ENCODE measurements at places on chromosomes 16 and 17.

DNA sequence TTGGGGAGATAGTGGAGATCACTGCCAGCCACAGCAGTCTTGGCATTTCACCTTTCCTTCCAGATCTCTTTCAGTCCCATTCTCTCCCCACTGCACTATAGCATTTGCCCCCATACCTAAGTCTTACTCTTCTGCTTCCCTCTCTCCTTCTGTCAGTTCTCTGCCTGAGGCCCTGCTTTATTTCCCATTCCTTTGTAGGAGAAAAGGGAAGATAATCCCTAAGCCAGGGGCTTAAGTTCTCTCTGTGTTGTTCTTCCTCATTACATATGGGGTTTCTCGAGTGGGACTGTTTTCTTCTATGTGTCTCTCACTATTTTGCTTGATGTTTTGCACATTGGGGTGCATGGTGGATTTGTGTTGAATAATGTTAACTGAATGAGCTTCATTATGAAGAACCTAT is 6.4 kb downstream of the KDM6B start:
- DNase-seq = no peak

- DNase-seq = peak; percentile 57
These were observed 24.9 kb downstream of the ACTG1 start for GRCh38 chr17:81487487-81488275.

GRCh38 chr17:9205520-9206409 is 184.5 kb downstream of the NTN1 start:
- DNase-seq = no peak

DNA sequence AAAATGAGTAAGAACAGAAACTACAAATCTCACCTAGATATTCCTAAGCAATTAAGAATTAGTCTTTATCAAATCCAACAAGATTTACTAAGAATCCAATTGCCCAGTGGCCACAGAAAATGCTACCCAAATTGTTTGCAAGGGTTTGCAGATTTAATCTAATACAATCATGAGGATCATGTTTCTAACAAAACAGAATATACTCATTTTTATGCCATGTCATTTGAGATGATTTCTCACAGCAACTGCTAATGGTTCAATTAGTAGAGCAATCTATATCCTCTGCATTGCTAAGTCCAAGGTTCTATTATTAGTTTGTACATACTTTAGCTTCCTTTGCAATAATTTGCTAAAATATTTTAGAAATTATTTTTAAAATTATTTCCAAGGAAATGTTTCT is 41.2 kb downstream of the HELZ start:
- DNase-seq = no peak

DNA sequence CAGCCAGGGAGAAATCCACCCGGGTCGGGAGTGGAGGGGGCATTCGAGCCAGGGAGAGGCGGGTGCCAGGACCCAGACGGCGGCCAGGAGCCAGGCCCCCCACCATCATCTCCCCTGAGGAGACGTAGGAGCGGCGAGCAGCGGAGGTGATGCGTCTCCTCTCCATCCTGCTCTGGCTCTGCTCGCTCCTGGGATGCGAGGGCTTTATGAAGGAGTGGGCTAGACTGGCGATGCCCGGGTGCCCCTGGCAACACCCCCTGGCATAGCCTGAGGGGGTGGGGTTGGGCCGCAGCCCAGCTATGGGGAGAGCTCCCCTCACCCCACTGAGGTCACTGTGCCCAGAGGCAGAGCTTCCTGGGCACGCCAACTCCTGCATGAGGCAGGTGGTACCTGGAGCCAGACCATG is at the start of gene GFAP:
Gene GFAP (minus strand): TSS at position 180 of the 406 bp plus-strand sequence. CDS start 14 bp downstream, at position 166.
- DNase-seq = no peak

DNA sequence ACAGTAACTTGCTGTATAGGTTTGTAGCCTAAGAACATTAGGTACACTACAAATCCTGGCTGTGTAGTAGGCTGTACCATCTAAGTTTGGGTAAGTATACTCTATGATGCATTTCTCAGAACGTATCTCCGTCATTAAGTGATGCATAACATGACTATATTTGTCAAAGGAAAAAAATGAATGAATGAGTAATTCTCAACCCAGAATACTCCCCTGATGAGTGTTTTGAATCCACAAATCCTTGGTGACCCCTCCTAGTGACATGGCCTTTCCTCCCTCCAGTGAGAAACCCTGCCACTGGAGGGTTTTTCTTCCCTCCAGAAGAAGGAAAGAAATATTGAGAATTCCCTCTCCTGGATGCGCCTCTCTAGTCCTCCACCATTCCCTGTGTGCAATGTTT is 24.0 kb upstream of the SALL1 start:
- no peak for DNase-seq

GRCh38 chr16:30541502-30542329 is 7.1 kb upstream of the ZNF747 start:
- no peak for DNase-seq

DNA sequence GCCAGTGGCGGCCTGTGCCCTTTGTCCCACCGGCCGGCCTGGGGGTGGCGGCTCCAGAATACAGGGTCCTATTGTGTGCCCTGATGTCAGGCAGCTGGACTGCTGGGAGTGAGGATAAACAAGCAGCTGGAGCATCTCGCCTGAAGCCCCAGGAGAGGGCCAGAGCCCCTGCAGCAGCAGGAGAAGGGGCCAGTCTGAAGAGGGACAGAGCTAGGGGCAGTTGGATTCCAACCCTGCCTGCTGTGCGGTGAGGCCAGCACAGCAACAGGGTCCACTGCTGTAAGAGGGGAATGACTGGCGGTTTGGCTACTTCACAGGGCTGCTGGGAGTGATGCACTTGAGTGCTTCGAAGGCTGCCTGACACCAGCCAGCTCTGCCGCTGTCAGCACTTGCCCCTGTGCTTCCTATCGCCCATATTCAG is 25.0 kb downstream of the RAB11FIP4 start:
- DNase-seq = no peak

All from MV-4-11 (cell line).